HS-5 (cell line): ENCODE measurements at places on chromosomes 4 and X.

GRCh38 chr4:123352240-123352945 lies 44.2 kb upstream of the SPRY1 start:
- DNase-seq: no peak

GRCh38 chr4:56907489-56908205 lies at the start of gene REST:
Gene REST (plus strand): TSS chr4:56907900. CDS start chr4:56910639, 2,739 bp downstream.
- DNase-seq: no peak

GRCh38 chrX:137363559-137363958 lies 202.4 kb upstream of the ZIC3 start:
- DNase-seq: no peak

GRCh38 chrX:22057667-22058066 lies 25.5 kb downstream of the PHEX start:
- DNase-seq: no peak

DNA sequence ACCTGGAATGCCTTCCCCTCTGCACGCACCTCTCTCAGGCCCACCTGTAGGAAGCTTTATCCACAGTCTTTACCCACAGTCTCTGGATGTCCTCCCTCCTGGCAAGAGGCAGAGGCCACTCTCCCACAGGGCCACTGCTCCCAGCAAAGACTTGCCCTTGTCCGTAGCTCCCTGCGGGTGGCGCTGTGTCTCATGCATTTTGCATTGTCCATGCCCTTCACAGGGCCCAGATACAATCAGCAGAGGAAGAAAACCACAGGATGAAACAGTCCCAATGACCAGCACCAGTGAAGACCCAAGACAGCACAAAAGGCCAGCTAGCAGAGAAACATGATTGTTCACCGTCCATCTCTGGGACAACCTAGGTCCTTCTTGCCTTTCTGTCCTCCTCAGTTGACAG lies 2.1 kb upstream of the NSG1 start:
- no peak for DNase-seq

DNA sequence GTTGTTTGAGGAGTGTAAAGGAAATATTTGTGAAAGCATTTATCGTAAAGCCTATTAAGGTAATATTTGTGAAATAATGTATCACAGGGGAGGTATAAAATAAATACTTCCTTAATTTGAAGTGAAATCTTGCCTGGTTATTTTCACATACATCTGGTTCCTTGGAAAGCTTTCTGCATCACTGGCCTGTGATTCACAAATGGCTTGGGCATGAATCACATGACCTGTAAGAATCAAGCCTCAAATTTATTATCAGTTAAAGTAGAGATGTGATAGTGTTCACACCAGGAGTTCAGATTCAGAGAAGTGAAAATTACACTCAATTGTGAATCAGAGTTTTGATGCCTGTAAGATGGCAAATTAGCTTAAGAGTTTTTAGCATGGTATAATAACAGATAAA lies 1911.4 kb downstream of the STIM2 start:
- DNase-seq: peak; percentile 56

DNA sequence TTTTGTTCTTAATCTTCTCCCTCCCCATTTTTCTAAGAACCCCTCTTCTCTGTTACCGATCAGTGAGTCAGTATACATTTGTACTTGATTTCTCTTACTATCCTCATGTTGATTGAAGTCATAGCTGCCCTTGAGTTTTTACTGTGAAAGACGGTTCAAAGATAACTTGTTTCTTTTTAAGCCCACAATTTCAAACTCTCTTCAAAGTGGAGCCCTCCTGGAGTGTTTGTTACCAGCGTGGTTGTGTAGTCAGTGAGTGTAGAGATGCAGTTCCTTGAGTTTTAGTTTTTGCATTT lies 7.9 kb downstream of the PPP1R3F start:
- no peak for DNase-seq

DNA sequence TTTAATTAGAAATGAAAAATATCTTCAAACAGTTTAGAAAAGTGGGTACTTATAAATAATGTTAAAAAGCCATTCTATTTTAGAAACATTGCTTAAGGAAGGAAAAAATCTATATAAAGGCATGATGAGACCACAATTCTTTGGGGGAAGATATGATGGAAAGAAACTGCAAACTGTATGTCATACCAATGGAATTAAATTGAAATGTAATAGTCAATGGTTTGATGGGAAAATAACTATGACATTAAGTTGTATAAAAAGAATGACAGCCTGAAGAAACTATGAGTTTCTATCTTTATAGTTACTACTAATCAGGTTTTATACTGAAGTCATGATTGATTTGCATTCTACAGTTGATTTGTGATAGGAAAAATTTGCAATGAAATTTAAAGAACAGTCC lies 40.3 kb upstream of the CAMK2D start:
- no peak for DNase-seq

DNA sequence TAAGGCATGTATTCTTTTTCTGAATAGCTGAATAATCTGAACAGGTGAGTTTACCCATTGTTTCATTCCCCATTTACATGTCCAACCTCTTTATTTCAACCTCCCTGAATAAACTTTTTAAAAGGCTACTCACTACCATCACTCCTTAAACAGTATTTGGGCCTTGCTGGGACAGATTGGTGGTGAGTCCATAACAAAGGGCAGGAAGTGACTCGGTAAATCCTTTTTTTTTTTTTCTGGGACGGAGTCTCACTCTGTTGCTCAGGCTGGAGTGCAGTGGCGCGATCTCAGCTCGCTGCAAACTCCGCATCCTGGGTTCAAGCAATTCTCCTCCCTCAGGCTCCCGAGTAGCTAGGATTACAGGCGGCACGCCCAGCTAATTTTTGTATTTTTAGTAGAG lies 23.4 kb upstream of the SEC24B start:
- no peak for DNase-seq

DNA sequence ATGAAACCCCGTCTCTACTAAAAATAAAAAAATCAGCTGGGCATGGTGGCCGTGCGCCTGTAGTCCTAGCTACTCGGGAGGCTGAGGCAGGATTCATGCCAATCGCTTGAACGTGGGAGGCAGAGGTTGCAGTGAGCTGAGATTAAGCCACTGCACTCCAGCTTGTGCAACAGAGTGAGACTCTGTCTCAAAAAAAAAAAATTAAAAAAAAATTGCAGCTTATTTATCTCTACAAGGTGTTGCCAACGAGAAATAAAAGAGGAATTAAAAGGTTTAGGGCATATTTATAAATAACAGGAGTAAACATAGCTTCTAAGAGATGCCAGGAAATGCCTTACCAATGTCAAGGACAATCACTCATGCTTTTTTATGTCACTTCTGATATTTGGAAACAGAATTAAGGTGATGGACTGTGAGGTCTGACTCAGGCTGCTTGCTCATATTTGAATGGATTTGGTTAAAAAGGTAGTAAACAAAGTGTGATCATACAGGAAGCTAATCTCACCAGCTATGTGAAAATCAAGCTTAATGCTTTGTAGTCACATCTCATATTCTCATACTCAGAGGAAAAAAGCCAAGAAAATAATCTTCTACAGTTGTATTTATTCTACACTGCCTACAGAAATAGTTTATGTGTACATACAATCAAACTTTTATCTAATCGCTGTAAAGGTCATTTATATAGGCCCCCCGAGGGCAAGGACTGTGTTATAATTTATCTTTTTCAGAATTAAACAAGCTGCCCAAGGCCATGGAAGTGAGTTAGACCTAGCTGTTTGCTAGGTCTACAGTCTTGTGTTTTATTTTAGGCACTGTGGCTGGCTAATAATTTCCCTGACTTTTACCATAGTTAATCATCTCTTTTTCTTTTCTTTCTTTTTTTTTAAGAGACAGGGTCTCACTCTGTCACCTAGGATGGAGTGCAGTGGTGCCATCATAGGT lies 61.1 kb upstream of the RBMX start:
- no peak for DNase-seq

GRCh38 chrX:23292988-23293651 lies 41.5 kb upstream of the PTCHD1 start:
- no peak for DNase-seq

GRCh38 chr4:4578981-4579380 lies 37.1 kb upstream of the STX18 start:
- no peak for DNase-seq

- DNase-seq: no peak
Observed at GRCh38 chrX:11151799-11152559, 40.8 kb downstream of the HCCS start.

DNA sequence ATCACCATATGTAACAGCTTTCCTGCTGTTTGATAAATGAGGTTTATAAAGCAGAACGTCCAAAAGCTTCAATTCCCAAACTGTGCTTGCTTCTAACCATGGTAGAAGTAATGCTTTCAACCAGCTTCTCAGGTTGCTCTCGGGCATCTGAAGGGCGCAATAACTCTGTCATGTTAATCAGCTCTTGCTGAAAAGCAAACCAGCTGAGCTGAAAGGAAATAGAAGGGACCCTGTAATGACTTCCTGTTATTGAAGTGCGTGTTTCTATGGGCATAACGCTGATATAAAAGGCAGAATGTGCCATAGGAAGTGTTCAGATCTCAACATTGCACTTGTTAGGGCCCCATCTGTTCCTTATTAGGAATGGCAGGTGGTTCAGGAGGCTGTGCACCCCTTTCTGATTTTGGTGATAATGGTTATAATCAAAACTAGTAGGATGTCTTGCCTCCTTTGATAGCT lies 21.2 kb downstream of the HERC3 start:
- no peak for DNase-seq

- no peak for DNase-seq
Observed at GRCh38 chr4:164023214-164023613, 528.7 kb downstream of the TMA16 start.

DNA sequence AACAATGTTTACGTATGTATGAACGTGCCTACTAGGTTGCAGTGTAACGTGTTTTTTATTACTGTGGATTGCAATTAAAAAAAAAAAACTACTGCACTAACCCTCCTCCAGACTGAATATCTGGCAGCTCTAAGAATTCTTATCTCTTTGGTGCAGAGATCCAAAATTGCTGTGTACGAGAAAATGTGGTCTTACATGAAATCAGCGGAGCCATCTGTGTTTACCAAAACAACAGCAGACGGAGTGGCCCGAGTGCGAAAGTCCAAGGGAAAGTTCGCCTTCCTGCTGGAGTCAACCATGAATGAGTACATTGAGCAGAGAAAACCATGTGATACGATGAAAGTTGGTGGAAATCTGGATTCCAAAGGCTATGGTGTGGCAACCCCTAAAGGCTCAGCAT lies 268.1 kb downstream of the THOC2 start:
- DNase-seq: no peak
